ENCODE measurements at places on chromosomes 16 and 17. TPM values are rescaled to one million over a fixed set of nuclear protein-coding genes. Genes with fewer than 3 reads are reported as not detected.

DNA sequence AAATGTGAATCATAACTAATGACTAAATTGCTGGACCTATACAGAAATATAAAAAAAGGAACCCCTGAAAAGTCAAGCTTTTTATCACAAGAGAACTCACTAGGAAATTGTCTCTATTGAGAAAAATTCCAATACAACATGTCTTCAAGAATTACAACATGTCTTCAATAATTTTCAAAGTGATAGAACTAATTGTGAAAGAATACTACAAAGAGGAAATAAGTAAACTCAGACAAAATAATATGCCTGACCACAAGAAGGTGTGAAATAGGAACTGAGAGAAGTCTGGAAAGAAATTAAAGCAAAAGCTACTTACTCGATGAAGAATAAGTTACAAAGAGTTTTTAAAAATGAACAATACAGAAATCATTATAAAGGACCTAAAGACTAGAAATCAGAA, 29.9 kb upstream of the OR1G1 start:
- DNase-seq: no peak

DNA sequence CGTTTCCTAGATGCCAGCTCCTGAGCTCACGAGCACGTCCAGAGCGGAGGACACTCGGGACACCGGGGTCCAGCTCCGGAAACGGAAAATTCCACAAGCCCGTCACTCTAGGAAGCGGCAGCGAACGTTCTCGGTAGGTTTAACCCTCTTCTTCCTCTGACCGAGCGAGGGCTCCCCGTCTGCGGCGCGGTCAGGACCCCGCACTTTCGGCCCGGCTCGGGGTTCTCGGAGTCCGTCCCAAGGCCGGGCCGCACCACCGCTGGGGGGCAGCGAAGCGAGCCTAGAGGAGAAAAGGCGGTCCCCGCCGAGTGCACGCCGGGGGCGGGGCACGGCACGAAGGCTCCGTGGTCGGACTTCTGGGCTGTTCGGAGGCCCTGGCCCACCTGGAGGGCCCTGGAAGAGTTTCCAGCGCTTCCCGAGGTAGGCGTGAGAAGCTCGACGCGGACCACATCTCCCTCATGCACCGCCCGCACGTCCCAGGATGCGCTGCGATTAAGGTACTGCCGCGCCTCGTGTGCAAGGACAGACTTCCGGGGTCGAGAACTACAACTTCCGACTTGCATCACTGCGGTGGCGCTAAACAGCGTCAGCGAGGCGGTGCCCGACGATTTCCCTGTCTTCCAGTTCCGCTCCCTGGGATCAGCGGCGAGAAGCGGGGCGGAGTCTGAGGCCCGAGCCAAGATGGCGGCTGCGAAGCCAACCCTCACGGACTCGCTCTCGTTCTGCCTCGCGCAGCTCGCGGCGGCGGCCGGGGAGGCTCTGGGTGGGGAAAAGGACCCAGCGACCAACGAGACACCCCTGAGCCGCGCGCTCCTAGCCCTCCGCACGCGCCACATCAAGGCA, at the start of gene ARMC5:
Gene ARMC5 (plus strand): TSS at position 658 of the 843 bp plus-strand sequence. CDS start 24 bp downstream, at position 682.
- DNase-seq: peak; percentile 90

GRCh38 chr16:75379339-75379738, 54.0 kb downstream of the CFDP1 start:
- no peak for DNase-seq

- no peak for DNase-seq
Measured at GRCh38 chr16:54211203-54211602, 75.4 kb downstream of the IRX3 start.

DNA sequence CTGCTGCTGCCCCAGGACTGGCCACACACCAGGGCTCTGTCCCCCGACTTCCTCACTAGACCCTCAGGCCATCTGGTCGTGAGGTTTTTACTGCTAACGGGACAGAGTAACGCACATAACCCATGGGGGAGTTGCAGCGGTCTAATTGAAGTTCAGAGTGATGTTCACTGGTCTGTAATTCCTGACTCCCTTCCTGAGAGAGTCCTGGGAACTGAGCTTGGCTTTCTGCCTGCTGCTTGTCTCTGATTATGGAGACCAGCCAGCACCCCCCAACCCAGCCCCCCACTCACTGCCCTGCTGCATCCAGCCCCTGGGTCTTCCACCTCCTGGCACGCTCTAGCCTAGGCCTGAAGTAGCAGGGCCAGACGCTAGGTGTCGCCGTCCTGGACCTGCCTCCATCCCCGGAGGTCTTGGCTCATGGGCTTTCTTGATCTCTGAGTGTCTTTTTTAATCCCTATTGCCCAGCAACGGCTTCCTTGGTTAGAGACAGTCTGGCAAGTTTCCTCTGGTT, 192.9 kb downstream of the CCDC182 start:
- DNase-seq: peak; percentile 61

GRCh38 chr17:63698886-63699637, 863 bp downstream of the LIMD2 start:
- no peak for DNase-seq

DNA sequence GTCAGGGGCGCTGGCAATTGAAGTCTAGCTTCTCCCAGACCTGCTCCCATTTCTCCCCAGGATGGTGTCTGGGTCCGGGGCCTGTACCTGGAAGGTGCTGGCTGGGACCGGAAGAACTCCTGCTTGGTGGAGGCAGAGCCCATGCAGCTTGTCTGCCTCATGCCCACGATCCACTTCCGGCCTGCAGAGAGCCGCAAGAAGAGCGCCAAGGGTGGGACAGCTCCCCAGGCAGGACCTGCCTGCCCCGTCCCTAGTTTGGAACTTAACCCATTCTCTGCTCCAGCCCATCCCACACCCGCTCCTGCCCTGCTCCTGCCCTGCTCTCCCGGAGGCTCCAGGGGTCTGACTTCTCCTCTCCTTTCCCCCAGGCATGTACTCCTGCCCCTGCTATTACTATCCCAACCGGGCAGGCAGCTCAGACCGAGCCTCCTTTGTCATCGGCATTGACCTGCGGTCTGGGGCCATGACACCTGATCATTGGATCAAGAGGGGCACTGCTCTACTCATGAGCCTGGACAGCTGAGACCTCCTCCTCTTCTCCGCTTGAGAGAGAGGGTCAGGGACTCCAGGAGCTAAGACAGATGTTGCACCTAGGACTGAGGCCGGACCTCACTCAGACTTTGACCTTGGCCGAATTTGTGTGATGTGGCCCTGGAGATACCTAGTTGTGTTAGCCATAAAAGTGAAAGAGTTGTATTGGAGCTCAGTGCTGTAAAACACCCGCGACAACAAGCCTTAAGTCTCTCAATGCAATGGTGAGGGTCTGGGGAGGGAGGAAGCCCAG, 814 bp upstream of the KDM6B start:
- DNase-seq: no peak

DNA sequence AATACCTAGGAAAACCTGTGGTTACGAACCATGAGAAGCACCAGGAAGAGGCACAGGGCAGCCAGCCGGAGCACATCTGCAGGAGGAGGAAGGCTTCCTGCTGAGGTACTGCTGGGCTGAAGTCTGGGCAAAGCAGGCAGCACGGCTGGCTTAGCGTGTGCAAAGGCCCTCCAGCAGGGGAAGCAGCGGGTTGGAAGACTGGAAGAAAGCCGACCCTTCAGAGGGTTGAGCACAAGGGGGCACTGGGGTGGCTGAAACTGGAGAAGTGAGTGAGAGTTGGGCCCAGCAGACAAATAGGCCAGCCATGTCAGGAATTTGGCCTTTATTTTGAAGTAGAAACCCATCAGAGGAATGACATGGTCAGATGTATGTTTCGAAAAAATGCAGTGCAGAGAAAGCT, 12.1 kb upstream of the HSD3B7 start:
- no peak for DNase-seq

GRCh38 chr17:67606471-67606870, 111.3 kb upstream of the NOL11 start:
- no peak for DNase-seq

- DNase-seq: no peak
Measured at GRCh38 chr16:1430214-1430758, 592 bp upstream of the PERCC1 start.

DNA sequence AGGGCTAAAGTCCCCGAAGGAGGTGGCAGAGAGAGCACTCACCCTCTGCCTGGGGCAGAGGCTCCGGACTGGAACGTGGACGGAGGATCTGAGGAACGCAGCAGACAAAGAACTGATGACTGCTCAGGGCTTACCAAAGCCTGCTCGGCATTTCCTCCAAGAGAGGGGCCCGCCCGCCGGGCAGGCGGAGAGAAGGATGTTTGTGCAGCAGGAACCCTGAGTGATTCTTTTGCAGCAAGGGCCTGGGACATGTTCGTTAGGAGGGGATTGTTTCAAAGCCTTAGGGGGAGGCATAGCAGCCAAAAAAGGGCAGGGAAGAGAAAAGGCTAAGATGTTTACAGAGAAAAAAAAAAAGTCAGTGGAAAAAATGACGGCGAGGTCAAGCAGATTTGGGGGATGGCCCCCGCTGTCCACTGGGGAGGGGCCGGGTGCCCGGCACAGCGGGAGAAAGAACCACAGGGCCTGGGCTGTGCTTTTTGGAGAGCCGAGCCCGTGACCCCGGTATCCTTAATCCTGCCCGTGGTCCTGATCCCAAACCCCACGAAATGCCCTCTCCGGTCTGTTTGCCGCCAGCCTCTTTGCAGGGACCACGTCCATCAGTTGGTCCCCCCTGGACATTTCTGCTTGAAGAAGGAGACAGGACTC, 129.3 kb downstream of the NTN1 start:
- DNase-seq: peak; percentile 27

GRCh38 chr16:29126057-29126494, 141.2 kb downstream of the LAT start:
- DNase-seq: no peak

GRCh38 chr17:29141514-29141876, 38.7 kb downstream of the MYO18A start:
- DNase-seq: no peak

DNA sequence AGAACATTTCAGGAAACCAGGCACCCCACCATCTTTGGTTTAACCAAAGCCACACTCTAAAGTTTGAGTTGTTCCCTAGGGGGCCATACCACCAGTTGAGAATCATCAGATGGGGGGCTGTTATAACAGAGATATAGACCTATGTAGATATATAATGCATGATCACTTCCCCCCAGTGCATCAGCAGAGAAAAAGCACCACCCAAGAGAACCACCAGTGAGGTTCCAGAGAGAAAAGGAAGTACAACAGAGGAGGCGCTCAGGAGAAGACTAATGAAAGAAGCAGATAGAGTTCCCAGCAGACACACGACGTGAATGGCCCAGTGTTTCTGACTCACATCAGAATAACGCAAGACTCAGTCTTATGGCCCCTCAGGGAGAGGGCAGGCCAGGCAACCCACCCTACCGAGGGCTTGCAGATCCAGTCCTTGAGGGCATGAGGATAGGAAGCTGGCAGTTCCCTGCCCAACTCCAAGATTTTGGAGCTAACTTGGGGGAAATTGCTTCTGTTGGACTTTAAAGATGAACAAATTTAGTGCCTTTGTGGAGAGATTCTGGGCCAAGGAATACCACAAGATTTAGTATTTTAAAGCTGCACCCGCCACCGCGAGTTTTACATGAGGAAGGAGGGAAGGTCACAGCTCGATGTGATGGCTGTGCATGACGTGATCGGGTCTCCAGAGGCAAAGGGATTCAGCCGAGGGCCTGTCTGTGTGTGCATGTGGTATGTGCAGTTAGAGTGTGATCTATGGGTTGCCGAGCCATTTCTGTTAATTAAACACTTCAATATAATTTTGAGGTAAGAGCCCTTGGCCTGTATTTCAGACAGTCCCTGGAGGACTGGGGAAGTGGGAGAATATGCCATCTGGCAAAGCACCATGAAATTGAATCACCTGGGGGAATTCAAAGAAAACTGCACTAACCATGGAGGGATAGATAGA, 53.1 kb downstream of the AIPL1 start:
- DNase-seq: no peak

DNA sequence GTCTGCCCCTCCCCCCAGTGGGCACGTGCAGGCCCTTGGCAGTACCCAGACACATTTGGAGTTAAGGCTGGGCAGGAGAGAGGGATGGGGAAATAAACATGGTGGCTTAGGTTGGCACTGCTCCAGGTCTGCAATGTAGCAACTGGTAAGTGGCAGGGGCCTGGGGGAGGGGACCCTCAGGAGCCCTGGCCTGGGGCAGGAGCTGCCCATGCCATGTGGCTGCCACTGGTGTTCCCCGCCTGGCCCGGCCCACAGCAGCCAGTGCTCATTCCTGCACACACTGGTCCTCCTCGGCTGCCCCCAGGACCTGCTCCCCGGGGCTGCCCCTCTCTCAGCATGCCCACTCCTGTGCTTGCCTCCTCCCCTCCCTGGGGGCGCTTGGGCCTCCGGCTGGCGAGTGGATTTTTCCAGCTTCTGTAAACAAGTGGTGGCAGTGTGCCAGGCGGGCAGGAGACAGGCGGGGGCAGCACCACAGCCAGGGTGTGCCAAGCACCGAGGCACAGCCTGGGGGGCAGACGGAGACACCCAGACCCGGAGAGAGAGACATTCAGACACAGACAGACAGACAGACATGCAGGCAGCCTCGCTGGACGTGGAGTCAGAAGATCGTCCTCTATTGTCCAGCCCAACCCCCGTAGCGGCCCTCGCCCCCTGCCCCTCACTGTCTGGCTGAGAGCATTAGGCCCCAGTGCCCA, 9.4 kb downstream of the THRA start:
- no peak for DNase-seq

GRCh38 chr16:81481207-81481821, 36.7 kb downstream of the CMIP start:
- DNase-seq: no peak

The G6PC1 gene
- total RNA-seq: not detected

The LMF1 gene
- total RNA-seq: 21.7 TPM

The PERCC1 gene
- not detected for total RNA-seq

The ZFP3 gene
- total RNA-seq: 0.38 TPM

The TMC7 gene
- 16.9 TPM for total RNA-seq

The PROCA1 gene
- 12.0 TPM for total RNA-seq

The ABR gene
- 76.6 TPM for total RNA-seq

The ORAI3 gene
- total RNA-seq: 42.9 TPM

The COPZ2 gene
- total RNA-seq: not detected
